Transverse colon (tissue), 4 donors: ENCODE measurements at places on chromosomes 2 and 18. TPM values are rescaled to one million over a fixed set of nuclear protein-coding genes. Genes with fewer than 3 reads are reported as not detected.

Gene COQ10B
- total RNA-seq, result 33.3 TPM

Gene PLA2R1
- 18.2 TPM for total RNA-seq

Gene TBR1
- total RNA-seq, result not detected

Gene FAM210A
- 12.2 TPM for total RNA-seq

Gene INPP1
- total RNA-seq, result 21.3 TPM

Gene TXNDC2
- 0.27 TPM for total RNA-seq

Gene ITGA6
- 267 TPM for total RNA-seq

Gene UPP2
- not detected for total RNA-seq

Gene FSHR
- total RNA-seq, result not detected

Gene GPR17
- not detected for total RNA-seq

Gene TCF7L1
- 2.9 TPM for total RNA-seq

Gene CDCA7
- 44.4 TPM for total RNA-seq

Gene RAB11FIP5
- total RNA-seq, result 22.7 TPM

Gene MC5R
- total RNA-seq, result not detected

Gene CAPN14
- 0.14 TPM for total RNA-seq

Gene DSEL
- 5.1 TPM for total RNA-seq

Gene ICOS
- total RNA-seq, result 0.41 TPM

Gene CDK15
- 0.14 TPM for total RNA-seq

Gene KCNG2
- not detected for total RNA-seq

Gene FTCDNL1
- total RNA-seq, result not detected

Gene KIF5C
- 2.5 TPM for total RNA-seq

Gene SOX11
- total RNA-seq, result 0.75 TPM

Gene COL4A4
- total RNA-seq, result 3.4 TPM

Gene TRMT61B
- 1.4 TPM for total RNA-seq

Gene ASPRV1
- total RNA-seq, result 0.95 TPM

Gene STK39
- total RNA-seq, result 30.6 TPM

Gene RGPD4
- total RNA-seq, result not detected

Gene LCT
- total RNA-seq, result not detected

Gene TP53I3
- total RNA-seq, result 153 TPM

Gene CLEC4F
- total RNA-seq, result not detected

Gene FASTKD1
- 77.2 TPM for total RNA-seq

Gene SCYGR4
- total RNA-seq, result not detected

Gene VWA3B
- 0.41 TPM for total RNA-seq

Gene TUBB8B
- not detected for total RNA-seq

Gene ALLC
- not detected for total RNA-seq

Gene CCDC148
- total RNA-seq, result not detected

Gene TEKT4
- not detected for total RNA-seq

Gene LRP2
- not detected for total RNA-seq

Gene NYAP2
- total RNA-seq, result 0.14 TPM

Gene COLEC12
- 1.4 TPM for total RNA-seq

Gene LONRF2
- 4.8 TPM for total RNA-seq

Gene KHK
- 9.8 TPM for total RNA-seq

Gene SIX3
- not detected for total RNA-seq

Gene UGT1A10
- 54.9 TPM for total RNA-seq

Gene LYG2
- total RNA-seq, result not detected

Gene KIAA2012
- not detected for total RNA-seq

Gene LRATD1
- total RNA-seq, result 123 TPM

Gene AKAIN1
- not detected for total RNA-seq

Gene NT5DC4
- total RNA-seq, result not detected

Gene TANC1
- total RNA-seq, result 42.6 TPM

Gene CRYGC
- total RNA-seq, result not detected

Gene GPR39
- 37.3 TPM for total RNA-seq
